ENCODE measurements at places on chromosomes 6 and 20.

- DNase-seq: no peak
These were observed 5.1 kb downstream of the PRRT1 start for GRCh38 chr6:32146687-32147086.

- DNase-seq: no peak
These were observed 174.3 kb downstream of the TTLL2 start for GRCh38 chr6:167499161-167499660.

DNA sequence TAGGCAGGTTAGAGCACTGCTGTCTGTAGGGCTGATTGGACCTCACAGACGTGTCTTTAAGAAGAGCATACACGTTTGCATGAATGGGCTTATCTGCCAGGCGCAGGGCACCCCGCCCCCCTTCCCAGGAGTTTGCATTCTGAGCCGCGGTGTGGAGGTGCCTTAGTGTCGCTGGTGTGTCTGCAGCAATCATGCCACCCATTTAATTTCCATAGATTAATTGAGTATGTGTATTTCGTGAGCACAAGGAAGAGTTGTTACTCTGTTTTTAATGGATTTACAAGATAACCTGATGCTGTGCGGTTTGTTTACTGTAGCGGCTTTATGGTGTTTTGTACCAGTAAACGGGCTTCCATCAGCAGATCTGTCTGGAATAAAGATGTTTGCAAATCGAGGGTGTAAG, 107.7 kb downstream of the ZDHHC14 start:
- no peak for DNase-seq

DNA sequence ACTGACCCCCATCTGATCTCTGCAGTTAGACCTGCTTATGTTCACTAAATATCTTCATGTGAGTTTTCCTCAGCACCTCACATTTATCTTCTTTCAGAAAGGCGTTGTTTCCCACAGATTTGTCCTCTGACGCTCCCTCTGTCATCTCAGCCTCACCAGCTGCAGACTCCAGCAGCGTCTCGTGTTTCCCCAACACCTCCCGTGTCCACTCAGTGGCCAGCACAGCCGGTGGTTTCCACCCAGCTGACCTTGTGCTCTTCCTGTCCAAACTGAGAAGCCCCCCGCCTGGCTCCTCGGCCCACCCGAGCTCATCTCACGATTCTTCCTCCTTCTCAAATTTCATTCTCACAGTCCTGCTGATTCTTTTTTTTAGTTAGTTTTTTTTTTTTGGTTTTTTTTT, 12.5 kb downstream of the ERMARD start:
- DNase-seq: no peak

DNA sequence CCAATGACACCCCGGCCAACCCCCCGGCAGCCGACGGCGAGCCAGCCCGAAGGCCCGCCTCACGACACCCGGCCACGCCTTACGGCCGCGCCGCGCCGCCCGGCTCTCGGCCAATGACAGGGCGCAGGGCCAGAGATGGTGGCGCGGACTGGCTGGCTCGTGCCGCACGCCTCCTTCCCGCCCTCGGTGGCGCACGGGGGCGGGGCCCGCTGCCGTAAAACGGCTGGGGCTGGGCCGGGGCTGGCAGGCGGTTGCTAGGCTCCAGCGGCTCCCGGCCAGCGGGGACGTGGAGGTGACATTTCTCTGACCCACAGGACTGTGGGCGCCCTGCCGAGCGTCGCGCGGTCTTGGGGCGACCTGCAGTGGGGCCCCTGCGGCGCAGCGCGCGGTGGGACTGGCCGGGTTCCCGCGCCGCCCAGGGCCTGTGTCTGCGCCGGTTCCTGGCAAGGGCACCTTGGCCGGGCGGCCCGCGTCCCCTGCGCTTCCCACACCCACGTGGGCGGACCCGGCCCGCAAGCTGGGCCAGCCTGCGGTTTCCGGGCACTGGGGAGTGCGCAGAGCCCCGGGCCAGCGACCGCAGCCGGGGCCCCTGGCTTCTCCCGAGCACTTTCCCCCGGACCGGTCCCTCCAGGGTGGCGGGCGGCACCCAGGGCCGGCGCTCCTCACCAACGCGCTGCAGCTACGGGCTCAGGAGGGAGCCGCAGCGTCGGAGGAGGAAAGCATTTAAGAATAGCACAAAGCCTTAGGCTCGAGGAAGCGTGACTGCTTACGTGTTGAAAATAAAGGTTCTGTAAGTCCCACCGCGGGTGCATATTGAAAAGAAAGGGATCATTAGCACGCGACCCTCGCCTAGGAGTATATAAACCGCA, at the start of gene MPC1:
Gene MPC1 (minus strand): TSS at position 8 of the 869 bp plus-strand sequence. CDS start 64 bp downstream, outside the sequence.
- peak; percentile 82 for DNase-seq

DNA sequence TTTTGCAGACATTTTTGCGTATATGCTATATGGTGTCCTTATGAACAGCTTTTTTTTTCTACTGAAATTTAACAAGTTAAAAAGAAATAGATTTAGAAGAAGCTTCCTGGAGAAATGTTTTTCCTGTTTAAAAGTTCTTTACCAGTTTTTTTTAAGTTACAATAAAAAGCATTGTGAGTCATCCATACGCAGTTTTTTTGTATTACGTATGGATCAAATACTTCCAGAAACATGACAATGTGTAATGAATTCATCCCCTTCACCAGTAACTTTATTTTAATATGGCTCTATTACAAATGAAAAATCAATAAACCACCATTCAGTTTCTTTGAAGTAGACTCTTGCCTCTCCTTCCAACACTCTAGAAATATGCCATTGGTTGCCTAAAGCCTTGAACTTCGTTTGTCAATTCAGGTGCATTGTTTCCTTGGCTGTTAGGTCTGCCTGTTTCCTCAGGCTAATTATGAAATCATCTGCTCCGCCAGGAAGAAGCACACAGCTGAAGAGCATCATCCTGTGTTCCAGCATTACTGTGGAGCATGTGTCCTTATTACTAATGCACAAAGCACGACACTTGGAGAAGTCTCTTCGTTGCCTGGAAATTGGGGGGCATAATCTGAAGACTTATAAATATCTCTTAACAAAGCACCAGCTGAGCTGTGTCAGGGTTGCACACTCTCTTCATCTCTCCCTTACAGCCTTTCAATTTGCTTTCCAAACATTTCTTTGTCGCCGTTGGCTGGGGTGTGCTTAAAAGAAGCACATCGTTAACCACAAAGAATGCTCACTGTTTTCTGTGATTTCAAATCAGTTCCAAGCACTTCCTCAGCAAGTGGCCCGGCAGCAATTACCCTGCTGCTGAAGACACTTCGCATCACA, 9.6 kb downstream of the MOXD1 start:
- no peak for DNase-seq

GRCh38 chr6:95087394-95088097, 489.8 kb upstream of the MANEA start:
- no peak for DNase-seq

DNA sequence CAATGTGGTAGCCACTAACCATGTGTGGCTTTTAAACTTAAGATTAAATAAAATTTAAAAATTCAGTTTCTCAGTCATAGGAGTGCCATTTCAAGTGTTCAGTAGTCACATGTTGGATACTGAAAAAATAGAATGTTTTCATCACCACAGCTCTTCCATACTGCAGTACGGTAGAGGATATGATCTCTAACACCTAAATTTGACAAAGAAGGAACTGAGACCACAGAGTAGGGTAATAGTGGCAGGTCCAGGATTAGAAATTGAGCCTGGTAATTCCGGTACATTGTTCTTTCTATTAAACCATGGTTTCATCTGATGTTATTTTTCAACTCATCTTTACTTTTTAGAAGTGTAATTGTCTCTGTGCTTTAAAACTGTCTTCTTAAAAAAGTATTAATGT, 104.0 kb downstream of the CD2AP start:
- no peak for DNase-seq
